Stimulated activated naive CD4-positive, alpha-beta T cell (primary cell): ENCODE measurements at places on chromosomes 5 and 9.

DNA sequence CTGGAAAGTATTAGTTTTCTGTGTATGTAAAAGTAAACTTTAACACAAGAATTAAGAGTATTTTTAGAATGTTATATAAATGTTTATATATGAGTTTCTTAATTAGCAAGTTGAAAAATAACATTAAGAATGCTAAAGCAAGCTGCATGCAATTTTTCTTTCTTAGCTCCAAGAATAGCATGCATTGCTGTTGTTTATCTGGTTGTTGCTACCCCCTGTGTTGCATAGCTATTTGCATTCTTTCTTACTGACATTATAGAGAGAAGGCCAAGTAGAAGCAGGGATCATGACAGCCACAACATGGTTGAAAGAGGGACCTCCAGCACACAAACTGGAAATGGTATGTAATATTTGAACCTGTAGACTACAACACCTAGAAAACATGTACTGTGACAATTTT, 94.8 kb downstream of the ERCC6L2 start:
- DNase-seq = no peak

GRCh38 chr9:123682746-123683145, 247.2 kb downstream of the DENND1A start:
- DNase-seq = no peak

DNA sequence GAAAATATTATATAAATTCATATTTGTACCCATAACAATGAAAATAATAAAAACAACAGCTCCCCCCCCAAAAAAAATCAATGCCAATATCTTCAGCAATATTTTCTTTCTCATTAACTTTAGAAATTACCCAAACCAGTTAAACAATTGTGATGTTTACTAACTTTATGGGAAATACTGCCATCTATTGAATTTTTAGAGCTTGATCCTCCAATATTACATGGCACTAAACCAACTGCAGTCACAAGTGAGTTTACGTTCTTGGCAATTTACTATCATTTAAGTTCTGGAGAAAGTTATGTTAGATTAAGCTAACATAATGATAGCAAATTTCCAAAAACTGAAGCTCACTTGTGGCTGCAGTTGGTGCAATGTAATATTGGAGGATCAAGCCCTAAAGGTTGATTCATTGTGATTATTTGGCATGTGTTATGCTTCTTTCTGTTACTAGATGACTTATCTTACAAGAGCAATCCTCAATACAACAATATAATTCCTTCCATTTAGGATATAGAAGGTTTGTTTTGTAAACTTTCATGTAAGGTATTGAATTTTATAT, 379.5 kb downstream of the CDH18 start:
- DNase-seq = no peak

- no peak for DNase-seq
Measured at GRCh38 chr9:117135501-117136098, 279.3 kb downstream of the ASTN2 start.

GRCh38 chr5:172941067-172941516, 18.1 kb upstream of the RPL26L1 start:
- no peak for DNase-seq

DNA sequence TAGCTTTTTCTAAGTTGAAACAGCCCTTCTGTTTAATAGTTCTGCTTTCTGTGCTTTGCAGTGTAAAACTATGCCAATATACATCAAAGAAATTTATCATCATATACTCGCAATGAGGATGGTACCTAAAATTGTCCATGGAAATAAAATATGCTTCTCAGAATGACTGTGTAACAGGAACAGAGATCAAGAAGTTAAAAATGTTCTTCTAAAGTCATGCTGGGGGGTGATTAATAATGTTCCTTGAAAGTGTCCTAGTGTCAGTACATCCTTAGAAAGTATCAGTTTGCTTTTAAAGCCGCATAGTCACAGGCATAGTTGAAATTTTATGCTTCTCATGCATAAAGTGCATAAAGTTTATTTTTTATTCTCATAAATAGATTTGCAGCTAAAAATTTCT, 4.0 kb upstream of the LRRC70 start:
- no peak for DNase-seq

DNA sequence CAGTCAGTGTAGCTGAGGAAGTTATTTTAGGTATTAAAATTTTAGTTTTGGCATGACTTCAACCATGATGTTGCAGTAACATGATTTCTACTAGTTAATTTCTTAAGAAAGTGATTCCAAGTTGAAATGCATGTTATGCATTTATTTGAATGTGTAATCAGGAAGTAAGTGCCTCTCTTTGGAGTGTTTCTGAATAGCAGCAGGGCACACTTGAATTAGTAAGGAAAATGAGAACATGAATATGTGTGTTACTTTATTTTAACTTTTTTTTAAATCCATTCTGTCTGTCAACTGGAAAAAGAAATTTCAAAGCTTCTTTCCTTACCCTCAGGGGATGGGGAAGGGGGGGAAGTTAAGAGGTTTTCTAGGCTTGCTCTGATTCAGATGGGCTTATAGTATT, 40.4 kb downstream of the CTNNA1 start:
- no peak for DNase-seq

GRCh38 chr5:93079046-93079445, 502.0 kb downstream of the NR2F1-AS1 start:
- DNase-seq = no peak

GRCh38 chr5:115494570-115495289, 49.8 kb downstream of the FEM1C start:
- DNase-seq = no peak

DNA sequence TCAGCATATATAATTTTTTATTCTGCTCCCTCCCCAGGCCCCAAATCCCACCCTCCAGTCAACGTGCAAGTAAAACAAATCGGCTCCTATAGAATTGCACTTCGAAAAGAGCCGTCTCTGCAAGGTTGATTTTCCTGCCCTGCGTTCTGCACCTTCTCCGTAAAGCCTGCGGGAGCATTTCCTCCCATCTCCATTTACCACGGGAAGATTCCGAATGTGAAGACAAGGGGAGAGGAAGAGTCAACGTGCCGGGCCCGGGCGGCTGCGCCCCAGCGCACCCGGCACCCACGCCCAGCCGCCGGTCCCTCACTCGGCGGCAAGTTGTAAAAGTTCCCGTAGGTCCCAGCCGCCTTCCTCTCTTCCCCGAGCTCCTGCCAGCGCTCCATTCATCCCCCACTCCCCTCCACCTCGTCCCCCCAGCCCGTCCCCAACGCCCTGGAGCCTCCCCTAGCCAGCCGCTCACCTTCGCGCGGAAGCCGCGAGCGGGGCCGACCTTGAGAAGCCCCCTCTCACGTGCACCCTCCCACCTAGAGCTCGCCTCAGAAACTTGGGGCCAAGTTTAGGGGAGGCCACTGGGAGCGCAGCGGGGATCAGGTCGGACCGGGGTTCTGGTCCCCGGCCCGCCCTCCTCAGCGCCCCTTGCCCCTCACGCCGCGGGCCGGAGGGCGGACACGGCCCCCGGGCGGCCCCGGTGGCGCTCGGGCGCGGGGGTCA, 431 bp downstream of the BNC2 start:
- DNase-seq = no peak

DNA sequence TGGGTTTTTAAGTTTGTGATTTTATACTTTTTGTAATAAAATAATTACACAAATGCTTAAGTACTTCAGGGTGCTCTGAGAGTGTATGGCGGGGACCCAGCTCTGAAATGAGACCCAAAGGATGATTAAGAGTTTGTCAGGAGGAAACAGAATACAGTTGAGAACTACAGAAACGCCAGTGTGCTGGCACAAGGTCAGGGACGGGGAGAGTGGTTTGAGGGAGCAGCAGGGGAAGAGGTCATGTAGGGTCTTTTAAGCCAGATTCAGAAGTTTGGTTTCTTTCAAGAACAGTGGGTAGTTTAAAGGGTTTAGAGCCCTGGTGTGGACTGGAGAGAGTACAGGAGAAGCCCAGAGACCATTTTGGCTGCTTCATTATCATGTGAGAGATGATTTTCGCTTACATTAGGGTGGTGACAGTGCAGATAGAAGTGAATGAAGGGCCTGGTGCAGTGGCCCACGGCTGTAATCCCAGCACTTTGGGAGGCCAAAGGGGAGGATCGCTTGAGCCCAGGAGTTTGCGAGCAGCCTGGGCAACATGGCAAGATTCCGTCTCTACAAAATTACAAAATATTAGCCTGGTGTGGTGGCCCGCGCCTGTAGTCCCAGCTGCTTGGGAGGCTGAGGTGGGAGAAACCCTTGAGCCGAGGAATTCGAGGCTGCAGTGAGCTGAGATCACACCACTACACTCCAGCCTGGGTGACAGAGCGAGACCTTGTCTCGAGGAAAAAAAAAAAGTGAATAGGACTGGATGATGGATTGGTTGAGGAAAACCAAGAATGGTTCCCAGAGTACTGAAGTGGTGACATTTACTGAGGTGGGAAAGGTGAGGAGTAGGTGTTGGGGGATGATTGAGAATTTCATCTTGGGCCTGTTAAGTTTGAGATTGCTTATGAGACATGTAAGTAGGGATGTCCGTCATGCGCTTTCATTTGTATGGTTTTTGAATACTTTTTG, 1.4 kb upstream of the ETF1 start:
- DNase-seq = no peak

GRCh38 chr5:39579750-39580149, 155.0 kb upstream of the DAB2 start:
- no peak for DNase-seq

GRCh38 chr5:170221327-170221741, 11.5 kb upstream of the C5orf58 start:
- no peak for DNase-seq

DNA sequence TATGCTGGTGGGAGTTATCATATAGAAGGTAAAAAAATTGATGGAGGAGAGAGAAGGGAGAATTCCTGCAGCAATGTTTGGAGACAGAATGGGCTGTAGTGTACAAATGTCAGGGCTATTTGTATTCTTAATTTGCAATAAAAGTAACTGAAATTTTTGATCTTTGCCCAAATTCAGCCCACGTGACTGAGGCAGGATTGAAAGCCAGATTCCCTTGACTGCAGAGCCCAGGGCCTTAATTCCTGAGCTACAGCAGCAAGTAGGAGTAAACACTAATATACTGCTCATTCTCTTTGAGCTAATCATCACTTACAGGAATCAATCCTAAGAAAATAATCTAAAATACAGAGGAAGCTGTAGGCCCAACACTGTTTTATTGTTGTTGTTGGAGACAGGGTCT, 5.2 kb upstream of the ANXA6 start:
- DNase-seq = no peak

DNA sequence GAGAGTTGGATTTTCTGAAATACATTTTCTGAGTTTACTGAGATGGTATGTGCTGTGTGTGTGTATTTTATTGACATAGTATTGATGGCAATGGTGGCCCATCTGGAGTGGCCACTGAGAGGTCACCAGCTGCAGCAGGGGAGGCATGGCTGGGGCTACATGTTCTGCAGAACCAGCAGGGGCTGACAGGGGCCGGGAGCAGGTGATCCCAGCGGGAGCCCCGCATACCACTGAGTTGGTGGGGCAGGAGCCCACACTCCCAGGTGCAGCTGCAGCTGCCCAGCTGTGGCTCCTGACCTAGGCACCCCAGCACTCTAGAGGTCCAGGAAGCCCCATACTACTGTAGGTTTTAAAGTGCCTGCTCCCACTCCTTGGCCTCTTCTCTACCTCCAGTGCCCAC, 1044.2 kb upstream of the CDH9 start:
- no peak for DNase-seq

DNA sequence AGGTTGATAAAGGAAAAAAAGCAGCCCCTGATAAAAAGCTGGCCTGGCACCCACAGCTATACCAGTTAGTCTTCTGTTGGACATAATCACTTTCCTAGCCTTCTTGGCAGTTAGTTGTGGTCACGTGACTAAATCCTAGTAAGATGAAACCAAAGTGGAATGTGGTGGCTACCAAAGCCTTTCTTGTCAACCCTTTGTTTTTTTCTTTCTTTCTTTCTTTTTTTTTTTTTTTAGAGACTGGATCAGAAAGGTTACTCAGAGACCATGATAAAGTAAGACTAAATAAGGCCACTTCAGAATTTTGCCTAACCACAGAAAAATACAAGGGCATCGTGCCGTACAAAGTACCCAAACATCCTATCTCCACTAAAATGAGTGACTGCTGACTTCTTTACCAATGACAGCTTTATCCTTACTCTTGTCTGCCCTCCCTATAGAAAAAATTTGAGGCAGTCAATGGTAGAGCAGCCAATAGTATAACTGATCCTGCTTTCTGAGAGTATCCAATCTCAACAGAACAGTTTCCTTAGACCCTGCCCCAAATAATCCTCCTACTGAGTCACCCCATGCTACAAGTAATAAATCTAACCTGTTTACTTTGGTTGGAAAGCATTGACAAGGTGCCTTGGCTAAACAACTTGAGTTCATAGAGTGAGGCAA, 14.2 kb upstream of the KIF27 start:
- DNase-seq = no peak

- DNase-seq = no peak
Measured at GRCh38 chr9:84554069-84554664, 115.4 kb upstream of the NTRK2 start.

GRCh38 chr9:137757613-137758029, 120.0 kb upstream of the CACNA1B start:
- DNase-seq = no peak

DNA sequence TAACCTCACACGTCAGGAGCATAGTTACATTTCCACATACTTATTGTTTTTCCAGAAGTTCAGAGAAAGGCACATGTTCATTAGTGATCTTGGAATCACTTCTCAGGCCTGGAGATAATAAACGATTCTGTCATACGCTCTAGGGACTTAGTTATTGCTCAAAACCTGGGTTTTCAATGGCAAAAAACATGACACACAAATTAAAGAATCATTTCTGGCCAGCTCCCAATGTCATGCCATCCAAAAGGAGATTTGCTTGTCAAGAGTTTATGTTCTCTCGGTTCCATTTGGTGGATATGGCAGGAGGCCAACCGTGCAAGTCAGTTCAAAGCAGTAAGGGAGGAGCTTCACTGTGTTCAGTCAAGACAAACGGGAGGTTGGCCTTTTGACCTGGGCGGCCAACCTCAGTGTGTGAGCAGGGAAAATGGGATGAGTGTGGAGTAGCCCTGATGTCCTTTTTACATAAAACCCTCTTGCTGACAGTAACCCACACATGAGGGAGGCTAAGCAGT, 123.4 kb downstream of the NXNL2 start:
- no peak for DNase-seq

DNA sequence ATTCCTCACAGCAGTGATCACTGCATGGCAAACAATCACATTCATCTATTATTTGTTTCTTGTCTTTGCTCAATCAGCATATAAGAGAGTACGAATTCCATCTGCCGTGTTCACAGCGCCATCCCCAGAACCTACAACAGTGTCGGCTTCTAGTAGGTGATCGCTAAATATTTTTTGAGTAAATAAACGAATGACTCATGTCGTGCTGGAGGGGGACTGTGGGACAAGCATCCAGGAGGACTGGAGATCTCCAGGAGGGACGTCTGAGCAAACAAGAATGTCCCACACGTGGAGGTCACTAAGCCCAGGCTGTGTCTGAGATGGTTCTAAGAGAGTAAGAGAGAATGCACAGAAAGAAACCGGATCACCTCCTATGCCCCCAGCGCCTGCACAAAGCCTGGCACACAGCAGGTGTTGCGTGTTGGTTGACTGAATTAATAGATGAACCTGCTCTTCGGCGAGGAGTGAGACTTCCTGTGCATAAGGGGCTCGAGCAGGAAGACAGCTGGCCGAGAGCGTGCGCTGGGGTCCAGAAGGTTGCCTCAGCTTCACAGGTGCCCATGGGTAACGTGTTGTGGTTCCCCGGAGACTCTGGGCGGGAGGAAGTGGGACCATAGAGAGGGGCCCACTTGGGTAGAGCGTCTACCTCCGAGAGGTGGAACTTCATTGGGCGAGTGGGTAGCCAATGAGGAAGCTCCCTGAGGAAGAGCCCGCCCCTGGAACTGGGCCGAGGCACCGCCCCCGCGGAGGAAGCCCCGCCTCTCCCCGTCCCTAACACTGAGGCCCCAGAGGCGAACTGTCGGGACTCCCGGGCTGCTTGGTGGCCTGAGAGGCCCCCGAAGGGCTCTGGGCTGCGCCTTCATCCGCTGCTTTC, 193.0 kb downstream of the MELK start:
- DNase-seq = peak; percentile 87
